Coronary artery (tissue), 2 donors: ENCODE measurements at places on chromosomes 11 and 22.
A peak's percentile ranks its signal among the peaks of the same experiment; 100 is the strongest.

DNA sequence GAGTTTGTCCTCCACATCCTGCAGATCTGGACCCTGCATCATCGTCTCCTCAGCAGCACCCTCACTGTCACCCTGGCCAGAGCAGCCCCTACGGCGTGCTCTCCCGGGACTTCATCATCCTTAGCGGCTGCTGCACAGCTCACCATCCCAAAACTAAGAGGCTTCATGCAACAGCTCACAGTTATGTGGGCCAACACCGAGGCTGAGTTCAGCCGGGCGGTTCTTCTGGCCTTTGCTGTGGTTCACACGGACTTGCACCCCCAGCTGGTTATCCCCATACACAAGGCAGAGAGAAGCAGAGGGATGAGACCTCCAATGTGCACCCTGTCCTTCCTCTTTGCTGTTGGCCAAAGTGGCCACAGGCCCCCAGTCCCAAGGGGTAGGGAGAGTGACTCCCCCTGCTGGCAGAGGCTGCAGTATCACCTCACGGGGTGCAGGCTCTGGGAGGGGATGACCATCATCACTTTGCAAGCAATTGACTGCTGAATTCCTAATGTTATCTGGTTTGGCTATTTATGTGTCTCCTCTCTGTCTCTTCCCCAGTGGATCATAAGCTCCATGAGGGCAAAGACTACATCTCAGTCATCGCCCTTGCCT lies 276.8 kb downstream of the BRD1 start:
- DNase-seq: no peak

- DNase-seq: no peak
Observed at GRCh38 chr11:72682858-72683243, 8.6 kb upstream of the PDE2A start.

DNA sequence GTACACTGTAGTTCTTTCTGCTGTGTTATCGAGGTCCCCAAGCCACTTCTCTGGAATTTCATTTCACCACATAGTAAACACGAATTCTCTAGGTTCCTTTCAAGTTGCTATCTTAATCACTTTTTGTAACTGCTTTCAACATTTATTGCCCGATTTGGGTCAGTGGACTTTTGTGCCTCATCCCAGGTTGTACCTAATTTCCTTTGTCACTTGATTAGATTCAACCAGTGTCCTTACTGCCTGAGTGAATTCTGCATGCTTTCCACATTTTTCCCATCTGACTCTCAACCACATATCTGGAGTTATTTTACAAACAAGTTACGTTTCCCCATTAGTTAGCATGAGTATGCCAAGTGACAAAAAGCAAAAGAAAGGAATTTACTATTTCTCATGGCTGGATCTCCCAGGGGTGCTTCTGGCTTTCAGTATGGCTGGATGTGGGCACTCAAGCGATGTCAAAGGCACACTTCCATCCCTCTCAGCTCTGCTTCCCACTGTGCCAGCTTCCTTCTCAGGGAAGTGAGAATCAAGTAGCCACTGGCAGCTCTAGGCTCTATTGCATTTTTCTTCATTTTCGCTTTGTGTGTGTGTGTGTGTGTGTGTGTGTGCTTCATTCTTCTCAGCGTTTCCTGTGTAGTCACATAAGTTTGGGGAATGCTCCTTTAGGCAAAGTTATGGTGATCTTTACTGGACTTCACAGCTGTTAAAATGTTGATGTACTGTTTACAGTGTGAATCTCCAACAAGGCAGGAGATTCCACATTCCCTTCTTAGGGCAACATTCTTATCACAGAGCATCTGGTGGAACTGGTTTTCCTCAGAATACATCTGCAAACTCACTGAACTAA lies 128.9 kb downstream of the DBX1 start:
- DNase-seq: no peak

DNA sequence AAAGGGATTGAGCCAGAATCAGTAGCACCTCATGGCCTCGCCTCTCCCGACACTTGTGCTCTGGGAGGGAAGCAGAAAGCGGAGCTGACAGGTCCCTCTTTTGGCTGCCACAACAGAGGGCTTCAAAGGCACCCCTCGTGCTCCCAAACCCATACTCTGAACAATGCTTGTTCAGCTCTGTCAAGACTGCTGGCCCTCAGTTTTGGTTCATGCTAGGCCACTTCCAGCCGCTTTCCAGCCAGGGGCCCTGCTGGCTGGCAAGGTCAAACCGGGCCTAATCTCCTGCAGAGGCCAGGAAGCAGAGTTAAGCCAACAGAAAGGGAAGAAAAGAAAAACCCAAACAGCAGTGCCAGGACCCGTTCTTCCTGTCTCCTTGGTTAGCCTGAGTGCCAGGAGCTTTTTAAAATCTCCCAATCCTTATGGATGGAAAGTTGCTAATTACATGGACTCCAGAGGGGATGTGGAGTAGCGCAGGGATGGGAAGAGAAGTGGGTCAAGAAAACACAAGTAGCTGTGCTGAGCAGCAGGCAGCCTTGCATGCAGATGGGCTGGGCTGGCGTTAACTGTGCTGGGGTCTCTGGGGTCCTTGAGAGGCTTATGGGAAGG lies 150.6 kb downstream of the GRIK4 start:
- no peak for DNase-seq

- DNase-seq: no peak
Observed at GRCh38 chr22:36860017-36860416, 789 bp upstream of the NCF4 start.

DNA sequence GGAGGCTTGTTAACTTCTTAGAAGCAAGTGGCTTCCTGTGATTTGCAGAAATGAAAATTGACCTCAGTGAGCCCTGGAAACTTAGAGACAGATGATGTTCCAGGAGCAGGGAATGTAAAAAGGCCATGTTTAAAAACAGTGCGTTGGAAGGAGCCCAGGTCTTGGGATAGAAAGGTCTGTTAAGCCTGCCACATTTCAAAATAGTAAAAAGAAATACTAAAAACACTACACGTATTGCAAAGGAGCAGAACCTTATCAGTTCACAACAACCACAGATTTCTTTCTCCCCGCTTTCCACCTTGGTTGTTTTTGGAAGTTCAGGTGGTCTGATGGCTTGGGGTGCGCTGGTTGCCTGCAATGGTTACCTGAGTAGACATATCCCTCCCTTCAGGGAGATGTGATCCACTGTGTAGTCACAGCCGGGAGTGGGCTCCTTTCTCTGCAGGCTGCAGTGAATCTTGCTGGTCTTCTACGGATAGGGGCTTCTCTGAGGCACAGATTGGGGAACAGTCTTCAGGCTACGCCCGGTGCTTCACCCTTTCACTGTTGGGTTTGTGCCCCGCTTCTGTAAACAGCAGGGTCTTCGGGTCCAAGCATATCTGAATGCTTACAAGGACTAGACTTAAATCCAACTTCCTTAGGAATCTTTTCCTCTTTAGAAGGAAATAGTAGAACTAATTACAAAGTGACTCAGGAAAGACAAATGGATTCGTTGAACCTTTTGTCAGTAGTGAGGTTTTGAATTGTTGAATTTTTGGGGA lies 1.9 kb downstream of the TEAD1 start:
- DNase-seq: no peak

DNA sequence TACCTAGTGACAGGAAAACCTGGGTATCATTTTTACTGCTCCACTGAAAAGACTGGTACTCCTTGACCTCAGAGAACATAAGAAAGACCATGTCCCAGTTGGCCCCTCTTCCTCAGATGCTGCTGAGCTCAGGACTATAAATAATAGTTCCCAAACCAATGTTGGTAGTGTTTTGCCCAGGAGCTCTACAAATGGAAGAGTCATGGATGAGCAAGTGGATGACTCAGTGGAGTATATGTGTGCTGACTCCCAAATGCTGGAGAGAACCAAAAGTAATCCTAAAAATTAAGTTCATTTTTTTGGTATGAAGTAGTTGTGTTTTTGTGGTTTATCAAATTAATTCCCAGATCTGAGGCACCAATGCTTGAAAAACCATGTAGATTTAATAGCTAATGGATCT lies 482.0 kb downstream of the KCNA4 start:
- DNase-seq: no peak

DNA sequence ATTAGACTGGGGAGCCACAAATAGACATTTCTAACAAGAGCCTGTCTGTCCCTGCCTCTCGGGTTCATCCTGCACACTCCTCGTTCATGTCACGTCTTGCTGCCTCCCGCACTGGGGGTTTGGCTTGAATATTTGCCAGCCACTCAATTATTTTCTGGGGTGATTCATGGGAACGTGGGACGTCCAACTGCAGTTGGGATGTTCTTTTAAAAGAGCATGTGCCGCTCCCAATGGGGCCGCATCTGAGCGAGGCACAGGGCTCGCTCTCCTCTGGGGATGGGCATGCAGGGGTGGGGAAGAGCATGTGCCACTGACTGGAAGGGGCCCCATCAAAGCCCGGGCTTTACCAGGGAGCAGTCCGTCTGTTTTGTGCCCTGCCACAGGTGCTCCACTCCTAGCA lies 43.4 kb downstream of the PARVG start:
- DNase-seq: no peak

DNA sequence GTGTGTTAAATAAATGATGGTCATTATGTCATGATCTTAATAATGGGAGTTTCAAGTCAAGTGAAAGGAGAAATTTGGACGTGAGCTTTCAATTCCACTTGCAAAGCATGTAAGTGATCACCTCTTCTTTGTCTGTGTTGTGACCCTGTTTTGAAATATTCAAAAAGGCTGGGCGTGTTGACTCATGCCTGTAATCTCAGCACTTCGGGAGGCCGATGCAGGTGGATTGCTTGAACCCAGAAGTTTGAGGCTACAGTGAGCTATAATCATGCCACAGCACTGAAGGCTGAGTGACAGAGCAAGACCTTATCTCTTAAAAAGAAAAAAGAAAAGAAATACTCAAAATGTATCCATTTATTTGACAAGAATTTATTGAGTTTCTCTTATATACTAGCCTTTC lies 32.9 kb upstream of the EED start:
- DNase-seq: no peak

- peak; percentile 89 for DNase-seq
Observed at GRCh38 chr11:2399488-2400068, 972 bp upstream of the TSSC4 start.

- DNase-seq: no peak
Observed at GRCh38 chr11:33449798-33450197, 192.6 kb downstream of the HIPK3 start.

- DNase-seq: no peak
Observed at GRCh38 chr22:39177791-39178190, 25.3 kb upstream of the CBX7 start.

GRCh38 chr11:57377107-57377506 lies 3.8 kb downstream of the PRG3 start:
- DNase-seq: no peak

- peak; percentile 55 for DNase-seq
Observed at GRCh38 chr11:2797741-2798361, 87.7 kb downstream of the CDKN1C start.

- no peak for DNase-seq
Observed at GRCh38 chr22:43387815-43388214, 24.0 kb upstream of the MPPED1 start.

GRCh38 chr11:114188851-114189570 lies 107.2 kb upstream of the NNMT start:
- DNase-seq: no peak

GRCh38 chr11:15159085-15159484 lies 44.4 kb downstream of the INSC start:
- DNase-seq: no peak

- DNase-seq: peak; percentile 71
Observed at GRCh38 chr11:68657021-68657780, 27.1 kb upstream of the GAL start.

DNA sequence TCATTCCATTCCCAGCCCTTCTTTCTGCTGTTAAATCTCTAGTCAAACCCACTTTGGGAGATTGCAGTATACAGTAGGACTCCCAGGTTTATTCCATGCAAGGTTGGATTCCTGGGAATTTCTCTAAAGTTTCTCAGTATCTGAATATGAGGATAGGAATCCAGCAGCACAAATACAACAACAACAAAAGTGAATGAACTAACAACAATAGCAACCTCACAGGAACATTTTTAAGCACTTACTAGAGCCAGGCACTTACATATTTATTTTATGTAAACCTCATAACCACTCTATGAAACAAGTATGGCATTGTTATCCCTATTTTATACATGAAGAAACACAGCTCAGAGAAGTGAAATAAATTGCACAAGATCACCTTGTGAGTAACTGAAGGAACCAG lies 1.9 kb downstream of the MMP7 start:
- DNase-seq: no peak

DNA sequence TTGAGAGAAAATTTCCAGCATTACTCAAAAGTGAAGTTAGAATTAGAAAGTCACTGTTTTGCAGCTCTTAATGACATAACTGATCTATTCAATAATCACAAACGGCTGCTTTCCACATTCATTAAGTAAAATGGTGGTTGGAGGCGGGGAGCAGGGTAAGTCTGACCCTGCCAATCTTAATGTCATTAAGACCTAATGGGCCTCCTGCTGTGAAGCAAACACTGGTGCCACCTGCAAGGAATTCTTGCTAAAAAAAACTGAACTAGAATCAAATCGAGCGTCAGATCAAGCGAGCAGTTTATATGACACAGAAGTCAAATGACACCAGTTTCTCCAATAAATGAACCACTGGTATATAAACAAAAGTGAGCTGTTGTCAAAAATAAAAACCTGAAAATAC lies 351.5 kb downstream of the BRD1 start:
- no peak for DNase-seq

- DNase-seq: no peak
Observed at GRCh38 chr22:33766091-33766490, 154.2 kb downstream of the LARGE1 start.

DNA sequence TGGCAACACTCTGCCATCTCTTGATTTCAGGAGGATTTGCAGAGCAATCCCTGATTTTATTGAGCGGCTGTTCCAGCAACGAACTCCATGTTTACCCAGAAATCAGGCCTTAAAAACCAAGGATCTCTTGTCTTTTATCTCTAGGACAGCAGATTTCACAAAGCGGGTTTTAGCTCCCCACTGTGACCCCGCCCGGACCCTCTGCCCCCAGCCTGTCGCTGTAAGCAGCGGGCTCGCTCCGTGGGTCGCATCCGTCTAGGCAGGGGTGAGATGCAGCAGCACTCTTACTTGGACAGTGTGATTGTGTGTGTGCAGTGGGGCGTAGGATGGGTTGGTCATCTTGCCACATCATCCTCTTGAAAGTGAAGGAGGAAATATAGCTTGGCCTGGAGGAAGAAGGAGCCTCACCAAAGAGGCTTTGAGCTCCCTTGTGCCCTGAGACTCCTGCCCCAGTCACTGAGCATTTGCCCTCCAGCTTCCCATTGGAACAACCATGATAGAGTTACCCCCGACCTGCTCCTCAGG lies 189.2 kb upstream of the TBCEL start:
- no peak for DNase-seq

DNA sequence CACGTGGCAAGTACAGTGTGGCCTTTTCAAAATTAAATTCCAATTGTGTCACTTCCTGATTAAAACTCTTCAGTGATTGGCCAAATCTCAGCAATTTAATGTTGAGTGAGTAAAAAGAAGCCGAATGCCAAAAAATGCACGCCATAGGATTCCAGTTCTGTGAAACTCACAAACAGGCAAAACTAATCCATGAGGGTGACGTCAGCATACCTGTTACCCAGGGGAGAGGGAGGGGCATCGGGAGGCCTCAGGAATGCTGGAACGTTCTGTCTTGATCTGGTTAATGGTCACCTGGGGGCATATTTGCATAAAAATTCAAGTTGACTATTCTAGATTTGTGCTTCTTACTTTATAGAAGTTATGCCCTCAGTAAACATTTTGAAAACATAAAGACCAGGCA lies 39.9 kb upstream of the RAB1B start:
- no peak for DNase-seq
